ENCODE measurements at places on chromosomes 5 and 9.

DNA sequence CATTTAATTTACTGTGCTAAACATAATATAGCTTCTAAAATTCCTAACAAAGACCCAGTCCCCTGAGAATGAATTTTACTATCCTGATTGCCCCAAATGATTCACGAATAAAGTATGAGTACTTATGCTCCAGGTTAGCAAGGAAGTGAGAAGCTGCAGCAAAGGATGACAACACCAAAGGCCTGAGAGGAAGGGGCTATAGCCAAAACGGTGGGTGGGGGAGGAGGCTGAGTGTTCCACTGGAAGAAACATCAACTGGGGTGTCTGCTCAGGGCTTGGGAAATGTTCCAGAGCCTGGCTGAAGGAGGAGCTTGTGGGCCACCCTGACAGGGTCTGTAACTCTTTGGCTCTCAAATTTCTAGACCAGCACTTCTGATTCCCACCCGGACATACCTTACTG, 157.3 kb downstream of the ADAMTS12 start:
- no peak for DNase-seq

DNA sequence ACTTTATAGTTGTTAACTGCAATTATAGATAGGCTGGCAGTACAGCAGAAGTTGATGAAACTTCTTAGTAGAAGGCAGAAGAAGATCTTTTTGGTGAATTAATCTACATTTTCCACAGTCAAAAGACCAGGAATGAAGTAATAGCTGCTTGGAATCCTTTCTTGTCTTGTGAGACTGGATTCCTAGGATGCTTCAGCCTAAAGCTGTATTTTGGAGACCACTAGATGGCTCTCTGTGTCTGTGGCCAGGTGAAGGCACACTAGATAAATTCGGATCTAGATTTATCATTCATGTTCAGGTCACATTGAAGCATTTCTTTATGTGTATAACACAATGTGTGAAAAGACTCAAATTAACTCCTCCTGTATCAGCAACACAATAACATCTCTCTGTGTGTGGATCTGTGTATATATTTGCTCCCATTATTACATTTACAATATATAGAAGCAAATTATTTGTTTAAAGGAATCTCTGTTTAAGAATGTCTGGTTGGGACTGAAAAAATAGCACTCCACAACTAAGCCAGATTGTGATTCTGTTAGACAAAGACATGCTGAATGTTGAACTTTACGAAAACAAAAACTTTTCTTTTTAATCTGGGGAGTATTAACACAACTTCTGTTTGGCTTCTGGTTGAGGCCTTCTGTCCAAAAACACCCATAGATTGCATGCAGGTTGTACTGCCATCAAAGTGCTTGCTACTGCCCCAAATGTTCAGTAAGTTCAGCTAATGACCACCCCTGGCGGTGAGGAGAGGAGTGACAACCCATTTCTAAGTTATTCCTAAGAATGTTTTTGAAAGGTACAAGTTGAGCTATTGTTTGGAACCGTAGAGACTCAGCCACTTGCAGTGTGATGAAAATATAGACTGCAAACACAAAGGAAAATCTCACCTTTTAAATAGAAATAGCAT, 10.6 kb downstream of the GRIN3A start:
- DNase-seq: peak; percentile 5

- DNase-seq: no peak
Measured at GRCh38 chr5:115507681-115508080, 36.9 kb downstream of the FEM1C start.

GRCh38 chr5:122192497-122193496, 63.5 kb downstream of the ZNF474 start:
- DNase-seq: peak; percentile 30

GRCh38 chr5:72511366-72511765, 4.2 kb upstream of the ZNF366 start:
- DNase-seq: no peak

DNA sequence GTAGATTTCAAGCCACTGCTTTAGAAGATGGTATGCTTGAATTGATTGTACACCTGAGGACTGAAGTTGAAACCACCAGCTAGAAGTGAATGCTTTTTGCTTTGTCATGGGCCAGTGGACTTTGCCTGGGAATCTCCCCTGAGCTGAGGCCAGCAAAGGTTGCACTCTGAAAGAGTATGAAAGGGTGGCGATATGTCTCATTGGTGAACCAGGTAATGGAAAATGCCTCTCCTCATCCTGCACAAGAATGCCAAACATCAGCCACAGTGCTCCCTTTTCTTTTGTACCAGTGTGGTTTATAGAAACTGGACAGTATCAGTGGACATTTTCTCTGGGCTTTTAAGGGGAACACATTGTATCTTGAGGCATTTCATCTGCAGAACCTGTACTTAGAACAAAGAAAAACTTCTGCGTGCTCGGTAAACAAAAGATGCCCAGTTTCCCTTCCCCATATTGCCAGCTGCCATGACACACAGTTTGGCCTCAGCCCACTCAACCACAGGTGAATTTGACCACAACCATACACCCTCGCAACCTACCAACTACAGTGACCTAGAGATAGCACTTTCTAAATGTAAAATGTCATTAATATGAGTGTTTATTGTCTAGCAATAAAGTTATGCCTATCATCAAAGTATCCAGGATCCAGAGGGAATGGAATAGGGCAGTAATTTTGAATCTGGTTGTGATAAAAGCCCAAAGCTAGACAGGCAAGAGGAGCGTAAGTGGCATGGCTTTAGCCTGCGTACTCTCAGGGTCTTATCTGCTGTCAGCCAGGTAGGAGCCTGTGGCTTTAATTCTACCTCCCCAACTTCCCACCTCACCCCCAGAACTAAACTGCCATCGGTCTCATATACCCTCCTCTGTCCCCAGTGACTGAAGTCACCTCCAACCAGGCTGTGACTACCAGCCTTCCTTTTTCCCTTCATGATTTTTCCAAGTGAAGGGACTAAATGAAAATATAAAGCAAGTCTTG, 79.5 kb upstream of the LHFPL2 start:
- no peak for DNase-seq

GRCh38 chr5:118270526-118270925, 717.8 kb downstream of the DTWD2 start:
- DNase-seq: no peak

- DNase-seq: no peak
Measured at GRCh38 chr9:130024597-130024994, 18.4 kb downstream of the FNBP1 start.

- no peak for DNase-seq
Measured at GRCh38 chr5:108629779-108630528, 117.7 kb upstream of the FER start.

- no peak for DNase-seq
Measured at GRCh38 chr5:87079219-87079618, 188.5 kb upstream of the RASA1 start.
